ENCODE measurements at places on chromosomes 3 and 15.

GRCh38 chr15:87761736-87762509 is 494.6 kb downstream of the NTRK3 start:
- DNase-seq = no peak

GRCh38 chr3:191966556-191966955 is 505.6 kb downstream of the PYDC2 start:
- no peak for DNase-seq

GRCh38 chr15:79878078-79878705 is 18.6 kb downstream of the MTHFS start:
- DNase-seq = no peak

DNA sequence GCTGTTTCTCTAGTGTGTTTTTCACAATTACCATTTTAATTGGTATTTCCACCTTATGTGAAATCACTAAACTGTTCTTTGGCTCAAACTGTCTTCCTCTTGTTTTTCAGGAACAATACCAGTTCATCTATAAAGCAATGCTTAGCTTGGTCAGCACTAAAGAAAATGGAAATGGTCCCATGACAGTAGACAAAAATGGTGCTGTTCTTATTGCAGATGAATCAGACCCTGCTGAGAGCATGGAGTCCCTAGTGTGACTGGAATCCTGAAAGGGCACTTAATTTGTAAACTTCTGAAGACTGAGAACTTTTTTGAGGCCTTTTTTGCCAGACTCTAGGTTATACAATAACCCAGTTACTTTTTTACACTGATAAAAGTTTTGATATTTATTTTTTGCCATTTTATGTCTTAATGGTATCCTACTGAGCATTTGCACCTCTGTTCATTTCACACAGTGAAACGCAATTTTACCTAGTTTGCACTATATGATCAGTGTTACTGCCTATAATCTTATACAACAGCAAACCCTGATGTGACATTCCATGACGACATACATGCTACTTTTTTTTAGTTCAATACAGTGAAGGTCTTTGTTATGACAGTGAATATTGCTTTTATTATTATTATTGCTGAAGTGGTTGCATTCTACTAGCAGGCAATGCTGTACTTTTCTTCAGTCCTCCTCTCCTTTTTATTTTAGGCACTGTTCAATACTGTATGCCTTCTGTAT is 80.1 kb downstream of the FEZF2 start:
- DNase-seq = no peak

GRCh38 chr15:59833366-59833765 is 144.2 kb upstream of the BNIP2 start:
- DNase-seq = no peak

GRCh38 chr3:167146911-167147310 is 233.2 kb downstream of the ZBBX start:
- no peak for DNase-seq

- DNase-seq = no peak
Observed at GRCh38 chr15:40368719-40369473, 10.9 kb downstream of the DISP2 start.

DNA sequence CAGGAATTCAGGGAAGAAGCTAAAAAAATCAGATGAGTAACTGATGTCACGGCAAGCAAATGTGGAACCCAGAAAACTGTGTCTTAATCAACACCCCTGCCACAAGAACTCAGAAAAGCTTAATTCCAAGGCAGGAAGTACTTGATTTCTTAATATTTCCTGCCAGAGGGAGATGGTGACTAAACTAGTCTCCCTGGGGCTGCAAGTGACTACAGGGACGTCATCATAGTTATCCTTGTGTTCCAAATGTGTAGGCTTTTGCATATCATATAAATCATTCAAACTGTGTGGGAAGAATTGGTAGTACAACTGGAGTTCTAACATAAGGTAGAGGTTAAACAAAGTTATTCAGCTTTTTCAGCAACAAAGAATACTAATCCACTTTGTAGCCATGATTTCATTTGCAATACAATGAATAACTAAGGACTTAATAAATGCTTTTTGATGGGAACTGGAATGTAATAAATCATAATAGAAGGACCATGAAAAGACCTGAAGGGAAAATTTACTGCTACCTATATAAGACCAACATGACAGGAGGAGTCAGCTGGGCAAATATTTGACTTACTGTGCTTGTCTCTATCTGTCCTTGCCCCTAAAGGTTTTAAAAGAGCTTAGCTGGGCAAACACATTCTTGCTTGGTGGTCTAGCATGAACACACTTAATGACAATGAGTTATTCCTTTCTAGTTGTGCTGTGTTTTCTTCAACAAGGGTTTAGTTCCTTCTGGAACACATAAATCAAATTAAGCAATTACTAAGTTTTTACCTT is 76.0 kb upstream of the NECTIN3 start:
- no peak for DNase-seq

DNA sequence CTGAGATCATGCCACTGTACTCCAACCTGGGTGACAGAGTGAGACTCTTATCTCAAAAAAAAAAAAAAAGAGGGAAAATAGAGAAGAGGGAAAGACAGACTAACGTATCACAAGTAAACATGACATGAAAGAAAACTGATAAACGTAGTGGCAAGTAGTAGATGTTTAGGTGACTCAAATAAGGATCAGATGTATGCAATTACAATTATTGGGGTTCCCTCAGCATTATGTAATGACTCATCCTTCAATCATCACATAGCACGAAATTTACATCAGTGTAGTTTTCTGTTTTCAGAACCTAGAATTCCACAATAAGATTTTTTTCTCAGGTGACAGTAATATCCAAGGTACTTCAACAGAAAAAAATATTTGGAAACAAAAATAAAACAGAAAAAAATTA is 46.6 kb downstream of the DPP8 start:
- no peak for DNase-seq

- no peak for DNase-seq
Observed at GRCh38 chr15:41804916-41805666, 22.8 kb upstream of the JMJD7 start.

DNA sequence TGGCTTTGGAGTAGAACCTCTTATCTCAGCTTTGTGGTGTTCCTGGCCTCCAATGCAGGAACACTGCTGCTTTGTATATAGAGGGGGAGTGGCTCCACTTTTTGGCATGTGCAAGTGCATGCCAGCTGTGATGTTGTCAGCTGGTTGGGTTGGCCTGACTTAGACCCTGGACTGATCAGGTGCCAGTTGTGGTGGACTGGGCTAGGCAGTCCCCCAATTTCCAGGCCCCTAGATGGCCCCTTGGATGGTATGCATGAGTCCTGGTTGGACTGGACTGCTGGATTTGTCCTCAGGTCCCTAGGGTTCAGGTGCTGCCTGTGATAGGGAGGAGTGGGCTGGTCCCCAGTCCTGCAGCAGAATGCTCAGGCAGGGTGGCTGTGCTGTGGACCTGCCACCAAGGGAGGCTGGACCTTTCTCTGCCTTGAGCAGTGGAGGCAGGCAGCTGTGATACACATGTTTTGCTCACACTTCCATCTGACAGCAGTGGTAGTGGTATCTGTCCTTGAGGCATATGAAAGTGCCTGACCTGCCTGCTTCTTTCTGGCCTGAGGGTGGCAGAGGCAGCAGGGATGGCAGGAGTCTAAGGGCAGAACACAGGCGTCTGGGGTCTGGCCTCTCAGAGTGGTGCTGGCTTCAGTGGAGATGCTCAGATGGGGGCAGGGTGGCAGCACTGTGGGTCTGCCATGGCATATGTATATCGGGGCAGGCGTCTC is 74.8 kb downstream of the STXBP5L start:
- DNase-seq = no peak

DNA sequence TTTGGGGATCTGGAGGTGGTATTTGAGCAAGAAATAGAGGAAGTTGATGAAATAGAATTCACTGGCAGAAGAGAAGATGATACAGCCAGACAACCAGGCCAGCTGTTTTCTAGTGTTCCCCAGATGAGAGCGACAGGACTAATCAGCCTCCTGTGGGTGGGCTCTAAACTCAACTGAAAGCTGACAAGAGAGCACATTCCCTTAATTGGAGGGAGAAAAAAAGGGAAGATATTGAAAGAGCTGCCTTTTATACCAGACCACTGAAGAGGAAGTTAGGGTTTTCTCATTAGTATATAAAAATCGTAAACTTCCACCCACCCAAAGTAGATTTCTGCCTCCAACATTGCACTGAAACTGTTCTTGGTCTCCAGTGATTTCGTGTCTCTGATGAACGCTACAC is 6.5 kb upstream of the TM4SF19 start:
- no peak for DNase-seq

DNA sequence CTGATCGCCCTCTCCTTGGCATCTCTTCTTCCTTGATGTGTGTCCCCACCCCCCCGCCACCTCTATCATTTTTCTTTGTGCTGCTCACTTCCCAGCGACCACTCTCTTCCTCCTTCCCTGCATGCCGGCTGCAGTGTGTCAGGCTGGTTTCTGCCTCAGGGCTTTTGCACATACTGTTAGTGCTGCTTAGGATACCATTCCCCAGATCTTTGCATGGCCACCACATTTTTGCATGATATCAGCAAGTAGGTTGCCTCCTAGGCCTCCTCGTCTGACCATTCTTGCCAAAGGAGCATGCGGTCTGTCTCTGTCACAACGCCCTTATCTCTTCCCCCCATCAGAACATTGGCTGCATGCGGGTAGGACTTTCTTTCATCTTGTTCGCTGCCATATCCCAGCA is 12.5 kb downstream of the FBLN2 start:
- DNase-seq = no peak

DNA sequence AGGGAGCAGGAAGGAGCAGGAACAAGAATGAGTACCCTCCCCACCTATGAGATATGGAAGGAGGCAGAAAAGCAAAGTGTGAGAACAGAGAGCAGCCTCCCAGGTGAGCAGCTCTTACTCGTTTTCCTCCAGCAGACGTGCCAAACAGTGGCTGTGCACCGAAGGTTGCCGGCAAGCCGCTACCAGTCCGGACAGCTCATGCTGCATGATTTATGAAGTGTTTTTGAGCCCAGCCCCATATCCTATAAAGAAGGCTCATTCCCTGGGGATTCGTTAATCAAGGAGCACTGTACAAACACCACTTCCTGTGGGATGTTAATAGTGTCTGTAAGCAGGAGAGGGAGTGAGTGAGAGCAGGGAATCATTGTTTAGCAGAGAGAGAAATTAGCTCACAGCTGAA is 118.3 kb upstream of the FOXB1 start:
- no peak for DNase-seq

DNA sequence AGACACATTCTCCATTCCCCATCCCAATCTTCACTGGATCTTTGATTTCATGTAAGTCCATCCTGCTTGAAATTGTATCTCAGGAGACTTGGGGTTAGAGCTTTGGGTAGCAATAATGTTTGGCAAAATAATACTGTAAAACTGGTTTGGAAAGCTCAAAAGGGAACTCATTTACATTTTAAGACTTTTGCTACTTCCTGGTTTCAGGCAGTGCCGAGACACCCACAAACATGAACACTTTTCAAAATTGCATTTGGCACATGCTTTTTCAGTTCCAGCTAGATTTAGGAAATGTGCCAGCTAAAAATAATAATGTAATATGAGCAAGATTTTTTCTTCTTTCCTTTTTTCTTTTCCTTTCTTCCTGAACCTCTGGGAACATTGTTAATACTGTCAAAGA is 145.7 kb upstream of the CBLB start:
- no peak for DNase-seq

DNA sequence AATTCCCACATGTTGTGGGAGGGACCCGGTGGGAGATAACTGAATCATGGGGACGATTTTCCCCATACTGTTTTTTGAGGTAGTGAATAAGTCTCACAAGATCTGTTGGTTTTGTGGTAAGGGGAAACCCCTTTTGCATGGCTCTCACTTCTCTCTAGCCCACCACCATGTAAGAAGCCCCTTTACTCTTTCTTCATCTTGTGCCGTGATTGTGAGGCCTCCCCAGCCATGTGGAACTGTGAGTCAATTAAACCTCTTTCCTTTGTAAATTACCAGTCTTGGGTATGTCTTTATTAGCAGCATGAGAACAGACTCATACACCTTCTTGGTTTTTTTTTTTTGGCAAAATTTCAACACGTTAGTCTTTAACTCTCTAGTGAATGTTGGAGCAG is 18.1 kb downstream of the ARL8B start:
- DNase-seq = no peak

GRCh38 chr3:124653071-124653796 is 77.0 kb upstream of the UMPS start:
- no peak for DNase-seq

GRCh38 chr3:159634483-159634882 is 354.2 kb upstream of the IL12A start:
- no peak for DNase-seq

- no peak for DNase-seq
Observed at GRCh38 chr3:135128818-135129217, 333.8 kb downstream of the EPHB1 start.

DNA sequence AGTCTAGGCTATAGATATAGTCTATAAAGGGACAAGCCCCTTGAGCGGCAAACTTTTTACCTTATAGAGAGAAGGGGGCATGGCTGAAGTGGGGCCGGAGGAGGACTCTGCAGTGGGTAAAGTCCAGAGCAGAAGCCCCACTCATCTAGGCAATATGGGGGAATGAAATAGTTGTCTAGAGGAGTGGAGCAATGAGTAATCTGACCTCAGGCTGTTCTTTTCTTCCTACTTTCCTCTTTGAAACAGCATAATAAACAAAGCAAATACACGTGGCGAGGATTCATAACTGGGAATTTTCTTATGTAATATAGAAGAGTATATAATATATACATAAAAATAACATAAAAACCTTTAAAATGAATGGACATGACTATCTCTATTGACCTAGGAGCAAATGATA is 546.4 kb upstream of the ZNF385D start:
- no peak for DNase-seq

- no peak for DNase-seq
Observed at GRCh38 chr3:42336103-42336502, 70.1 kb upstream of the CCK start.

DNA sequence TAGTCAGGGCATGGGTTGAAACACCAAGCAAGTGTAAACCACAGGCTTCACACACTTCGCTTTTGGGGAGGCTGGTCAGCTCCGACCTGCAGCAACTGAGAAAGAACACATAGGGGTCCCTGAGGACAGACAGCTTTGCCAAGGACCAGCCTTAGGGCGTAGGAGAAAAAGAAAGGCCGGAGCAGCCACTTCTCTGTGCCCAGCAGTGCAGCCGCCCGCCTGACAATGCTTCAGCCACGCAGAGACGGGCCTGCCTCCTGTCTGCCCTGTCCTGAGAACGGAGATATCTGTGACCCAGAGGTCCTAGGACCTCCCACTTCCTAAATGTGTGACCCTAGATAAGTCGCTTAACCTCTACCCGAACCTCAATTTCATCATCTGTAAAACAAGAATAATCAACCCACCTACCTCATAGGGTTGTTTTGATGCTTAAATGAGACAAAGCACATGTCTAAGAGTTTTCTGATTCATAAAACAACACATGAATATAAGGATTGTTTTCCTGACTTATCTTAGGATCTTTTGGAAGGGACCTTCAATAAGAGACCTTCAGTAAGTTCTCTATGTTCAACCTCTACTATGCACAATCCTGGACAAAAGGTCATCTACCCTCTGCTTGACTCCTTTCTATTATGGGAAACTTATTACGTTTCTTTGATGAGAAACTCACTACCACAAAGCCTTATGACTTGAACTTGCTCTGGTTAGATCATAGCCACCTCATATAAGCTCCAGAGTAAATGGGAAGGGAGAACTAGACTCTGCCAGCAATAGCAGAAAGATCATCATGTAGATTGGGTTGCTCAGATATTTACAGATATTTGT is 32.9 kb upstream of the RFTN1 start:
- no peak for DNase-seq

GRCh38 chr3:63462732-63463131 is 184.6 kb downstream of the SYNPR start:
- DNase-seq = no peak

Measured in CD8-positive, alpha-beta memory T cell (primary cell).